ENCODE measurements at places on chromosomes 11 and 22. TPM values are rescaled to one million over a fixed set of nuclear protein-coding genes. Genes with fewer than 3 reads are reported as not detected.

The NLRP6 gene
- total RNA-seq: not detected

The GLYATL2 gene
- not detected for total RNA-seq

The CLP1 gene
- total RNA-seq: 26.6 TPM

The GRAMD4 gene
- total RNA-seq: 27.1 TPM

The AMOTL1 gene
- total RNA-seq: 8.9 TPM

The ROBO4 gene
- total RNA-seq: not detected

The MS4A3 gene
- not detected for total RNA-seq

The HOATZ gene
- not detected for total RNA-seq

The OR51S1 gene
- total RNA-seq: not detected

The AQP11 gene
- 0.89 TPM for total RNA-seq

The RFPL1 gene
- total RNA-seq: not detected
